ENCODE measurements at places on chromosomes 2 and 18.

GRCh38 chr18:29076645-29077044 lies 899.7 kb upstream of the CDH2 start:
- no peak for DNase-seq

DNA sequence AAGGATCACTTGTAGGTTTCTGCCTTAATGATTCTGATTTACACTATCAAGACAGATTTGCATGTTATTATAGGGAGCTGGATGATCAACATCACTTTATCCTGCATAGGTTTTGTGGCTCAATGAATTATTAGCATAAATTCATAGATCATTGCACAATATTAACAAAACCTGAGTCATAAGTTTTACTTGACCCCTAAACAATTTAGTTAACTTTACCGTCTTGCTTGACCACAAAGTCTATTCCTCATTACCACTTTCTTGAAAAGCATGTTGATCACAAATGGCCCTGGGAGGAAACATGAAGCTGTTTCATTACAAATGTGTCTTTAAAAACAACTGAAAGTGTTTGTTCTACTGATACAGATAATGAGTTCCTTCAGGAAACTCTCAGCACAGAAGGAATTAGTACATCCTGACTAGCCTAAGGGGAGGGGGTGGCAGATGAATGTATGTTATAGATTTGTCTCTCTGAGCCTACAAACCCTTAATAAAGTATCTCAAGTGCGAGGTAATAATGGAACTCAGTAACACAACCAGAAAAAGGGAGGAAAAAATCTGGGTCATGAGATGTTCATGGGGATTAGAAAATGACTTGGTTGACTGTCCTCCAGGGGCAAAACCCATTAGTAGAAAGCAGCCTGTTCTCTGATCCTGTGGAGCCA lies 303.4 kb downstream of the PIK3C3 start:
- no peak for DNase-seq

GRCh38 chr2:83081826-83082690 lies 1377.0 kb downstream of the SUCLG1 start:
- DNase-seq, result no peak

GRCh38 chr2:212194396-212194795 lies 344.2 kb downstream of the ERBB4 start:
- DNase-seq, result no peak

DNA sequence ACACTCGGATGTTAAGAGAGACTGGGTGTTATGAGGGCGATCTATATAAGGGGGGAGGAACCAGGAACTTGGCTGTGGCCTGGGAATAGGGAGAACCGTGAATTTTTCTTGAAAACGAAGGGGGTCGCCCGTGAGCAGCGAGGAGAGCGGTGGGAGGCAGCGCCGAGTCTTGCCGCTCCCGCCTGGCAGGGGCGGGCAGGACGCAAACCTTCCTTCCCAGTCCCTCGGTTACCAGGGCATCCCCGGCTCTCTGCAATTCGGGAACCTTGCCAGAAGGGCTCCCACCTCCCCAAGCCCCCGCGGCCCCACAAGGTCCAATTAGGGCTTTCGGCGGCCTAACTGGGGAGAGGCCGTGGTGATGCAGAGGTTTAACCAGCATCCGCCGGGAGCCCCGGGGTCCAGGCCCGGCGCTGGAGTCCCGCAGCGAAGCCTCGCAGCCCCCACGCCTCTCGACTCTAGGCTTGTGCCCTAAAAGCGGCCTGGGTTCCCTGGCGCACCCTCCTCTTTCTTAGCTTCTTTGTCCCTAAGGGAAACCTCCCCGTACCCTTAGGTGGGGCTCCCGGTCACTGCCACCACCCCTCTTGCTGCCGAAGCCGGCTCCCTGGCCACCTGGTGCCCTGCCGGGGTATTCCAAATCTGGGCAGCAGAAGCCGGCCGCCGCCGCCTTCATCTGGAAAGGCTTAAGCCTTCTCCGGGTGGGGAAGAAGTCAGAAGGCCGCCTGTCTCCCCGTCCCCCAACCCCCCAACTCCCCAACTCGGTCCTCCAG lies 680 bp upstream of the FHOD3 start:
- DNase-seq, result peak; percentile 85

GRCh38 chr18:48167897-48168253 lies 237.4 kb upstream of the SMAD2 start:
- no peak for DNase-seq

- no peak for DNase-seq
These were observed 24.7 kb downstream of the STEAP3 start for GRCh38 chr2:119248311-119248710.

- no peak for DNase-seq
These were observed 14.1 kb upstream of the RPL31 start for GRCh38 chr2:100987974-100988373.

DNA sequence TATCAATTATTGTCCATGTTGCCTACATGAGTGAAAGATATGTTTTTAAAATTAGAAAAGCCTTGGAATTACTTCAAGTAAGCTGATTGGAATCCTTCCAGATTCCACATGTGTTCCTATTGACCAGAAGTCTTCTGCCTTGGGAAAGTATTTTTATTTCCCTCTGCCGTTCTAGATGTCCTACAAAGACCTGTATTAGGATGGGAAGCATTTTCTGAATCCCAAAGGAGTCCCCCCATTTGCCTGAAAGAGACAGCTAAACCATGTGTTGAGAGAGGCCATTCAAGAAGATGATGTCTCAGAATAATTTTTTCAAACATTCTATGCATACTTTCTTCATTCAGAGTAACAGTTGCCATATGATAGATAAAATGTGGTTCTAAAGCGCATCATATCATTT lies 19.0 kb upstream of the MYO1B start:
- no peak for DNase-seq

GRCh38 chr2:64720535-64721319 lies 67.0 kb upstream of the SERTAD2 start:
- no peak for DNase-seq

DNA sequence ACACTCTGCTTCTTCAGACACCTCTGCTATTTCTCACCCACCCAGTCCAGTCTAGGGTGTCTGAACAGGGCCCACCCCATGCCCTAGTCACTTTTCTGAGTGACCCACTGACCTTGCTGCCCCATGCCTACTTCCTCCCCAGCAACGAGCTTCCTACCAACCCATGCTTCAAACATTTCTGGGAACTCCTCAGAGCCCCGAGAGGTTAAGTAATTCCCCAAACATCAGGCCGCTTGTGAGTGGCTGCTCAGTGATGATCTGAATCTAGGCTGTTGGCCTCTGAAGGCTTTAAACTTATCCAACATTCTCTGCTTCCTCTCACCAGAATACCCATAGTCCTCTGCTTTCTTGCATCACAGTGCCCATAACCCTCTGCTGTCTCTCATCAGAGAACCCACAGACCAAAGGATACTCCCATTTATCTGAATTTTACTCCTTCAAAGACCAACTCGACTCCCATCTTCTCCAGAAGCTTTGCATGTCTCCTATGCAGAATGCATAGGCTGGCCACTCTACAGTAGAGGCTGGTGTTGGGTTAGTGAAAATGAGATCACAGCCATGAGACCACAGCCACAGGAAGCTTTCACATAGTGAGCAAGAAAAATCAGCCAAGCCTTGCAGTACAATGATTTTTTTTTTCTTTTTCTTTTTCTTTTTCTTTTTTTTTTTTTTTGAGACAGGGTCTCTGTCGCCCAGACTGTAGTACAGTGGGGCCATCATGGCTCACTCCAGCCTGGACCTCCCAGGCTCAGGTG lies 309.5 kb upstream of the LYPD1 start:
- no peak for DNase-seq

- DNase-seq, result no peak
These were observed 395.2 kb downstream of the CMPK2 start for GRCh38 chr2:6470518-6470917.

DNA sequence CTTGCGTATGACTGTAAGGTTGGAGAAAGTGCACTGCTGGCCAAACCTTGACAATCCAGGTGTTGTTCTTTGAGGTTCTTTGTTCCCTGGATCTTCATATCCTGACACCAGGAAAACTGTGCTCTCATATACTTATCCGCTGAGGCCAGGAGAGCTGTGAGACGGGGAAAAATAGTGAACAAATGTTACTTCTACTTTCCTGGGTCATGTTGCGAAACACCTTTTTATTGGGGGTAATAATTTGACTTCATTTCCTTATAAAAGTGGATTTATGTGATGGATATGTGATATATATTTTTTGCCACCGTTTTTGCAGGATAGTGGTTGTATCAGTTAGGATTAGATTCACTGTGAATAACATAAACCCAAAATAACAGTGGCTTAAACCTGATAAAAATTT lies 336.1 kb downstream of the OSR1 start:
- no peak for DNase-seq

DNA sequence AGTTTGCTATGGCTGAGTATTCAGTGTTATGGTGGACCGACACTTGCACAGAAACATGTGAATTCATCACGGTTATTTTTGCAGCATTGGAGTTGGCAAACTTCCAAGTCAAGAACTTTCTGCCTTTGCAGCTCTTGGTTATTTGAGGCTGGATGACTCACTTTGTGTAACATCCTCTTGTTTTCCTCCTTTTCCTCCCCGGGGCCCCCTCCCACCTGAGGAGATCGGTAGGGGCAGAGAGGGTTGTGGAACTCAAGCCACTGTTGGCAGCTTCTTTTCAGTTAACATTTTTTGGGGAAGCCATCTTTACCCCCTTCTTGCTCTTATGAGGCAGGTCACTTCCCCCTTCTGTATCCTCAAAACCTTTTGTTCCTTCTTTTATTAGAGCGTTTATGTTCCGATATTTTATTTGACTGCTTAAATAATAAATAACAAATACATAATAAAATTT lies 48.6 kb downstream of the DDX1 start:
- no peak for DNase-seq

DNA sequence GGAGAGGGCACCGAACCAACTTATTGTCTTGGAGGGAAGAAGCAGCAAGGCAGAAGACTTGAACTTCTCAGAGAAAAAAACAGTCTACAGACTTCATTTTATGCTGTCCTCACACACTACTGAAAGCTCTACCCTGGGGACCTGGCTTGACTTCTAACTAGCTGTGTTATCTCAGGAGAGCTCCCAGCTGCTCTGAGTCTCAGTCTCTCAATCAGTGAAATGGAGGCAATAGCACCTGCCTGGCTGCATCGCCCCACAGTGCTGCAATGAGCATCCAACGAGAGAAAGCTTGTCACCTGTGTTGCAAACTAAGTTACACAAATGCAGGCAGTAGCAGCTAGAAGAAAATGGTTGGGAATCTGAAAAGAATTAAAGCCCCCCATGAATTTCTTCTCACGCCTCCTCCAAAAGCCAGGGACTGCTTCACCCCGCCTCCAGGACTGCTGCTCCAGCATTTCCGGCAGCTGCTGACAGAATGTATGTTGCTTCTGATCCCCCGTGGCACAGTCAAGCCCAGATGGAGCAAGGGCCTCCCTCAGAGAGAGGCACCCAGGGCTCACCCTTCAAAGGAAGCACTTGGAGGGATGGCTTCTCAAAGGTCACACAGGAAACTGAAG lies 116.3 kb downstream of the BCL11A start:
- peak; percentile 23 for DNase-seq

- no peak for DNase-seq
These were observed 30.0 kb downstream of the MEMO1 start for GRCh38 chr2:31980674-31981356.

GRCh38 chr18:7369006-7369405 lies 138.1 kb downstream of the LRRC30 start:
- no peak for DNase-seq

- no peak for DNase-seq
These were observed 1113.3 kb downstream of the TSN start for GRCh38 chr2:122868646-122869275.

GRCh38 chr18:76989647-76990190 lies 142.9 kb downstream of the MBP start:
- DNase-seq, result no peak

- no peak for DNase-seq
These were observed 61.0 kb upstream of the SLC35G4 start for GRCh38 chr18:11548396-11548795.

- DNase-seq, result no peak
These were observed 97.8 kb downstream of the CSRNP3 start for GRCh38 chr2:165567273-165567672.

DNA sequence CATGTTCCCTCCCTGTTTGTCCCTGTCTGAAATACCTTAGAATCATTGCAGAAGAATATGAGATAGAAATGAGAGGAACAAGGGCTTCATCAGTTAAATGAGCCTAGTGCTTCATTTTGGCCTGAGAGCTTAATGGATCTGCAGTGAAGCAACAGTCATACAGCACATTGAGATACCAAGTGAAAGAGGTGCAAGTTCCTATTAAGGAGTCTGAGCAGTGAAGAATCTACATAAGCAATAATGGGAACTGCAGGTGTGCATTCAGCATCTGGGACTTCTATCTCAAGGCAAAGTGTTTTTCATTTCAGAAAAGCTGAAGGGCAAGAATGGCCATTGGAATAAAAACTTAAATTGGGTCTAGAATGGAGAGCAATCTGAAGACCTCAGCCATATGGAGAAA lies 323.2 kb upstream of the SLC39A10 start:
- no peak for DNase-seq

GRCh38 chr2:170214309-170214948 lies 36.5 kb downstream of the MYO3B start:
- peak; percentile 34 for DNase-seq

DNA sequence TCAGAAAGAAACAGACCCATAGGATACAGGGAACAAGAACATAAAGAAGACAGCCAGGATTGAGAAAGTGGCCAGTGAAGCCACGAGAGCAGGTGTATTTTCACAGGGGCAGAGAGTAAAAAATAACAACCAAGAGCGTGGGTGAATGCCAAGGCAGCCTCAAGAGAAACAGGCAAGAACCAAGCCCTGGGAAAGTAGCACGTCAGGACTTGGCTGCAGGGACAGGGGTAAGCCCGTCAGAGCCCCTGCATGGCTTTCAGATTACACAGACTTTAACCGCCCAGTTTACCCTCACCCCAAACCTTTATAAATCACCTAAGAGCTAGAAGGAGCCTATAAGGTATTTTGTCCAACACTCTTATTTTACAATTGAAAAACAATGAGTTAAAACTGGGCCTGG lies 43.7 kb downstream of the ARL4C start:
- no peak for DNase-seq

GRCh38 chr18:62200121-62200914 lies 13.3 kb downstream of the RELCH start:
- no peak for DNase-seq

- no peak for DNase-seq
These were observed 80.4 kb downstream of the STK39 start for GRCh38 chr2:168166902-168167510.
